CD8-positive, alpha-beta memory T cell (primary cell): ENCODE measurements at places on chromosomes 3 and 15. TPM values are rescaled to one million over a fixed set of nuclear protein-coding genes. Genes with fewer than 3 reads are reported as not detected.

DNA sequence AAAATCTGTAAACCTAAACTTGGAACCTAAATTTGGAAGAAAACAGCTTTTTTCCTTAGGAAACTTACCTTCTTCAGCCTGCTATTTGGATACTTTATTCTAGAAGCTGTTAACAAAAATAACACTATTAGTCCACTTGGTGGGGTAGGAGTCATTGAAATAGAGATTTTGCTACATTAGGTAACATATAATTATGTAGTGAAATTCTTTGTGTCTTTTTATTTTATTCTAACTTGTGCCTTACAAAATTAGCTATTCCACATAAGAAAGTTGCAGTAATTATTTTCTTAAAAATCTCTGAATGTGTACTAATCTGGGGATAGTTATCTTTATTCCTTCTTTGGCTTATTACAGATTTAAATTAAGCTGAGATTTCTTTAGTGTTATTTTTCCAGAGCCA is 360.4 kb upstream of the ROBO2 start:
- no peak for DNase-seq

DNA sequence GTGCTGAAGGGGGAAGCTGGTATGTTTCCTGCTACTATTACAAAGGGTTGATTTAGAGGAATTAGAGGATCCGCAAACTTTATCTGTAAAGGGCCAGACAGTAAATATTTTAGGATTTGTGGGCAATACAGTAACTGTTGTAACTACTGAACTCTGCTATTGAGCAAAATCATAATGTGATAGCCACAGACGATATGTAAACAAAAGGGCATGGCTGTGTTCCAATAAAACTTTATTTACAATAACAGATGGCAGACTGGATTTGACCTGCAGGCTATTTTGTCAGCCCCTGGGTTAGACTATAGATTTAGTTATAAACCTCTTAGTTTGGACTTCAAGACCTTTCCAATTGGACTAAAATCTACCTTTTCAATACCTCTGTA is 27.8 kb upstream of the KCNMB2 start:
- no peak for DNase-seq

- no peak for DNase-seq
These were observed 210.6 kb downstream of the ATP8B4 start for GRCh38 chr15:49908236-49908932.

DNA sequence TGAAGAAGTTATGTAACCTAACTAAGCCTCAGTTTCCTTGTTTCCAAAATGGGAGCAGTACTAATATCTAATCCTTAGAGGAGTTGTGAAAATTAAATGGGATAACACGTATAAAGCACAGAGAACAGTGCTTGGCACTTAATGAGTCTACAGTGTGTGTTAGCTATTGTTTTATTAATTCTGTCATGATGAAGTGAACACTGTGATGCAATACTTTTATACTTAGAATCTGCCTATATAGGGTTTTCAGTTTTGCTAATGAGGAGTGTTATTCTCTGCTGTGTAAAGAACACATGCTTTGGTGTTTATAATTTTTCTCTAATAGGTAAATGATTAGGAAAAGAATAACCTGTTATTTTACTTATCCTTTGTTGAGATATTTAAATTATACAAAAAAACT is 65.2 kb downstream of the MBNL1 start:
- DNase-seq = no peak

- no peak for DNase-seq
These were observed 433.8 kb upstream of the RBMS3 start for GRCh38 chr3:28846971-28847478.

DNA sequence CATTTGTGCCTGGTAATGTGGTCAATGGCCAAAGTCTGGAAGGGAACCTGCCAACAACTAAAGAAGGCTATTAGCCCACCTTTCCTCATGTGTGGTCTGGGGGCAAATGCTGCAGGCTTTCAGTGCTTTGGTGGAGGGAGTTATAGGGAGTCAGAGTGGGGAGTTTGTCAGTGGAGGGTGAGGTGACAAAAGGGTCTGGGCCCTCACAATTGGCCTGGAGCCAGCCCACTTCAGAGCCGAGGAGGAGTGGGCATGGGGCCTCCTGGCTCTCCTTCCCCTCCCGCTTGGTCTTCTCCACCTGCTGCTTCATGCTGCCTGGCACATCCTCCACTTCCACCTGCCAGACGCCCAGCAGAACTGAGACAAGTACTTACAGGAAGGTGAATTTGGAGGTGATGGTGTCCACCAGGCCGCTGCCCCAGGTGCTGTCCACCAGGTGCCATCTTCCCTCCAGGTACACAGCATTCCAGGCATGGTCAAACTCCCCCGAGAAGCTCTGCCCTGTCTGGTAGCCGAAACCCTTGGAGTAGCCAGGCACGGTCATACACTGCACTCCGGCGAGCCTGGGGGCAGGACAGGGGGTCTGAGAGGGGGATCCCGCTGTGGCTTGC is 40.9 kb downstream of the KY start:
- DNase-seq = no peak

DNA sequence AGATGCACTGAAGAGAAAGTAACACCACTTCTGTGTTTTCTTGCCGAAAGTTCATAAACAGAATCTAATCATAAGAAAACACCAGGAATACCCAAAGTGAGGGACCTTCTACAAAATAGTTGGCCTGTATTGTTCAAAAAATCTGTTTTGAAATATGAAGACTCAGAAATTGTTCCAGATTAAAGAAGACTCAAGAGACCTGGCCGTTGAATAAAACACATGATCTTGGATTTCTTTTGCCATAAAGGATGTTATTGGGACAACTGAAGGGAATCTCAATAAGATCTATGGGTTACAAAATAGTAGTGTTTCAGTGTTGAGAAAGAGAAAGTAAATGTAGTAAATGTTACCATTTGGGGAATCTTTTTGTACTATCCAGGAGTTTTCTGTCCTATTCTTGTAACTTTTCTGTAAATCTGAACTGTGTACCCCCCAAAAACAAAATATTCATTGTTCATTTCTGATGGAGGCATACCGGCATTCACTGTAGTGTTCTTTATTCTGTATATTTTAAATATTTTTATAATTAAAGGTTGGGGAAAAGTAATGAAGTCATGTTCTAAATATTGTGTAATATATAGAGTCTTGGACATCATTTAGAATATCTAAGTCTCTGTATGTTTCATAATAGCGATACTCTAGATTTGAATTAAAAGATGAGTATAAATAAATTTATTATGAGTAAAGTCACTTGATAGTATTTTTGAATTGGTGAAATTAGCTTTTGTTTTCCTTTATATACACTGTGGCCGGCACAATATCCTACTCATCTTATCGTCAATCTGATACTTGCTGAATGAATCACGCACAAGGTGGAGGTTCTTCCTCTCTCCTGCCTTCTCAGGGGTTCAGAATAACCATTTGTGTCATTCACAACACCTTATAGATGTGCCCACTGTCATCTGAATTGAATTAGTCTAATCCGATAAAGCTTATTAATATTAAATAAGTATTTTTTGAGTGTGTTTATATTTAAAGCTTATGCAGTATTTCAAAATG is 66.7 kb downstream of the TRAK1 start:
- DNase-seq = no peak

DNA sequence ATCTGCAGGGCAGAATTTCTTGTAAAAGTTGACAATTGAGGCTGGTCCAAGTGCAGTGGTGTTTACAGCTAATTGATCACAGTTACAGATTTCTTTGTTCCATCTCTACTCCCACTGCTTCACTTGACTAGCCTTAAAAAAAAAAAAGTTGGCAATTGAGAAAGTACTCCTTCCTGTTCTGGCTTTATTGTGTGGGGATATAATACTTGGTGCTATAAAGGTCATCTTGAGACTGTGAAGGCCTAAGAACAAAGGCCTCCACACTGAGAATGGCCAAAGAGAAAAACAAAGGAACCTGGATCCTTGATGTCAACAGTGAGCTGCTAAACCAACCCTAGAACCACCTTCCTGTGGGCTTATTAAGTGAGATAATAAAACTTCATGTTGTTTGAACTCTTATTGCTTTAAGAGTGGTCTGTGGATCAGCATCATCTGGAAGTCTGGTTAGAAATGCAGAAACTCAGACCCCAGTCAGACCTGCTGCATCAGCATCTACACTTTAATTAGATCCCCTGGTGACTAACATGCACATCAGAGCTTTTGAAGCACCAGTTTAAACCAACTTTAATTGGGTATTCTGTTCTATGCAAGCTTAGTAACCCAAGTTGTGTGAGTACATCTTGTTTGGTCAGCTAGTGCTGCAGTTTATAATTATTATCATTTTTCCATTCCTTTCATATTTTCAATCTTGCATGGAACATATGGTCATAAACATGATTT is 55.2 kb downstream of the TMOD3 start:
- DNase-seq = no peak

DNA sequence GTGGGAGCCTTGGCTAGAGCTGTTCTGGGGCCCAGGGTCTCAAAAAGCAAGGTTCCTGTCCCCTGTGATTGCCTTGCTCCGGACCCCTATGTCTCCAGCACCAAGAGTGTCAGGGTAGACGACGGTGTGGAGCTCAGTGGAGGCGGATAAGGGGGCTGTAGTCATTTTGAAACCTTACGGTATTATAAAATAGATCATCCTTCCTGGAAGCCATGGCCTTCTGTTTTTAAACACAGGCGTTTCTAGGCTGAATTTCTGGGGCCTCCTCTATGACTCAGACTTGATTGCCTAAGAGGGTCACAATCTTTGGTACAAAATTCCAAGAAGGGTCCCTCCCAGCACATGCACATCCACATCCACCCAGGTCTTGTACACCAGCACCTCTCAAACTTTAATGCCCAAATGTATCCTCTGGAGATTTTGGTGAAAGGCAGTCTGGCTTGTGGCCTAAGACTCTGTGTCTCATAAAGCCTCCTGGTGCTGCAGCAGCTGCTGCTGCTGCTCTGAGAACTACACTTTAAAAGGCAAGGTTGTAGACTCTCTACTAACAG is 70.5 kb upstream of the XCR1 start:
- no peak for DNase-seq

GRCh38 chr15:57769266-57769665 is 62.8 kb downstream of the POLR2M start:
- no peak for DNase-seq

- DNase-seq = no peak
These were observed 979 bp upstream of the ZNF621 start for GRCh38 chr3:40523781-40524180.

GRCh38 chr3:100813828-100814227 is 104.5 kb downstream of the TFG start:
- DNase-seq = no peak

DNA sequence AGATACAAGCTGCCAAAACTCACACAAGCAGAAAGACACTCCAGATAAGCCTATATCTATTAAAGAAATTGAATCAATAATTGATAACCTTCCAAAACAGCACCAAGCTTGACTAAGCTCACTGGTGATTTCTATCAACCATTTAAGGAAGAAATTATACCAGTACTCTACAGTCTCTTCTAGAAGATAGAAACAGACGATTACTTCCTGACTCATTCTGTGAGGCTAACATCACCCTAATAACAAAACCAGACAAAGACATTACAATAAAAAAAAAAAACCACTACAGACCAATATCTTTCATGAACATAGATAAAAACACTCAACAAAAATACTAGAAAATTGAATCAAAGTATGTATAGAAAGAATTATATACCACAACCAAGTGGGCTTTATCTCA is 20.2 kb downstream of the CHDH start:
- no peak for DNase-seq

GRCh38 chr3:126998728-126999127 is 15.8 kb downstream of the PLXNA1 start:
- no peak for DNase-seq

DNA sequence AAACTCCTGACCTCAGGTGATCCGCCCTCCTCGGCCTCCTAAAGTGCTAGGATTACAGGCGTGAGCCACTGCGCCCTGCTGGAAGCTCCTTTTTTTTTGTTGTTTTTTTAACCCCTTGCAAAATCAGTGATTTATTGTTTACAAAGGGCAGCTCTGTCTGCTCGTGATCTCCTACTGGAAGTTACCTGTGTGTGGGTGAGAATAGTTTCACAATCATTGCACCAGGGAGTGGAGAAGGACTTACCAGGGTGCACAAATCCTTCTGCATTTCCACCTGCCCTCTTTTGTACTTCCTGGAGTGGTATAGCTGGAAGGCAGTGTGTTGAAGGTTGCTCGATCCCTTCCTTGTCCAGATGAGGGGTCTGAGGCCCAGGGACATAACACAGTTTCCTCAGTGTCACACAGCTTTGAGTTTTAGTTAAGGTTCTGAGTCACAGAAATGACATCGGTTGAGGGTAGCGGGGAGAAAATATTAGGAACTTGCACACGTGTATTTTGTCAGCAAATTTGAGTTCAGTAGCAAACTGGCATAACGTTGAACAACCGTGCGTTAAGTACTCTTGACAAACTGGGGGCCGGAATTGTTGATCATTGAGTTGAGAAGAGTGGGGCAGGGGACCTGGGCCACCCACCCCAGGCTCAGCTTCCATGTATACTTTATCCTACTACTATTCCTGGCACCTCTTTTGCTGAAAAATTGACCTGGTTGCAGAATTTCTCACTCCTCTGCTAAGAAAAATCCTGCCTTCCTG is 11.3 kb upstream of the TRAK1 start:
- no peak for DNase-seq

DNA sequence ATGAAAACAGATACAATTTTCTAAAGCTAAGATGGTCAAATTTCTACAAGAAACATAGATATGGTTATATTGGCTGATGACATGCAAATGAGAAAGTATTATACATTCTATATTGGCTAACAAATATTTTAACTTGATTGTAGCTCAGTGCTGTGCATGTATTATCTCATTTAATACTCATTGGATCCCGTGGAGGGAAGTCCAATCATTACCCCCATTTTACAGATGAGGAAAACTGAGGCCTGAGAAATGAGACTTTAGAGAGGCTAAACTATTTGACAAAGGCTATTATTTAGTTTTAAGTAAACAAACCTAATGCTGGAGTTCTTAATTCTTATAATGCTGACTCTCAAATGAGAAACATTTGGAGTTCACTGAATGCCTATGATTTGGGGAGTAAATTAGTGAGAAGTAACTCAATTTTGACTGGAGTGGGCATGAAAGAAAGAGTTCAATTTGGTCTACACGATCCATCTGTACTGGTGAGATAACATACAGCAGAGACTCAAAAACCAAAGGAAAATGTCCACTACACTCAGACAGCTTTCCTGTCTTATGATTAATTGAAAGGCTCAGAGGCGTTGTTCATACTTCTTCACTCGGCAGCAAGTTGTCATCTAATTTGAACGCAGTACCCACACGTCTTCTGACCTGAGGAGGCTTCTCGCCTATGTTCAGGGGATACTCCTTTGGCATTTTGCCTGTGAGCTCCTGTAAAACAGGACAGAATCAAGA is 72.2 kb upstream of the LMOD3 start:
- DNase-seq = no peak

DNA sequence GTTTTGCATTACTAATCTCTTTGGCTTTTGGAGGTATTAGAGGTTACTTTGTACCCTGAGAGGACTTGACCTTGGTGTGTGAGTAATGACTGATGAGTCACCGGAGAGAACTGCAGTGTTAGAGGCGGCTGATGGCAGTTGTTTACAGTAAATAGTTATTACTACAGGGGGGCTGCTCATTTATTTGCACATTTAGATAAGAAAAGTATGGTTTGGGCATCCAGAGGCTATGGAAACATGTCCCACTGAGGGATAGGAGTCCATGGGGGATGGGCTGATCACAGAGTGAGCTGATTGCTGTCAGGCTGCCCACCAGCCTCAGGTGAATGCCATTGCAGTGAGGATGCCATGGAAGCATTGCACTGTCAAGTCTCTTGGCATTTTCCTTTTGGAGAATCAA is 17.3 kb upstream of the STAC start:
- DNase-seq = no peak

Gene CPNE9
- 0.16 TPM for total RNA-seq

Gene PRR20G
- not detected for total RNA-seq

Gene GNAT1
- total RNA-seq = not detected
